ENCODE measurements at places on chromosomes 12 and 14. TPM values are rescaled to one million over a fixed set of nuclear protein-coding genes. Genes with fewer than 3 reads are reported as not detected.

DNA sequence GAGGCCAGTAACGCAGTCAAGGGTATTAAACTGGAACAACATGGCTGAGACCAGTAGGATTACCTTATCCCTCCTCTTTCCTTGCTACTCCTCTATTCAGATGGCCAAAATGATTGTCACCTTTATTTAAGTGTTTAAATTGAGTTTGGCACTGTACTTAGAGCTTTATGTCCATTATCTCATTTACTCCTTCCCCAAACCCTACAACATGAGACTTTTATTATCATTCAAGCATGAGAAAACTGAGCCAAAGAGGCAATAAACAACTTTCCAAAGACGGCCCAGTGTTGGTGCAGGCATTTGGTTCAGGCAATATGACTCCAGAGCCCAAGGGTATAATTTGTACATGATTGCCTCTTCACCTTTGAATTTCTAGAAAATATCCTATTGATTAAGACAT, 370.9 kb upstream of the KITLG start:
- no peak for DNase-seq

The RFLNA gene
- 11.4 TPM for total RNA-seq

GRCh38 chr12:11653215-11653753, 3.8 kb downstream of the ETV6 start:
- DNase-seq = no peak

GRCh38 chr12:11856971-11857370, 207.5 kb downstream of the ETV6 start:
- no peak for DNase-seq

- no peak for DNase-seq
These were observed 5.5 kb upstream of the KRT84 start for GRCh38 chr12:52390739-52391617.

The GNS gene
- total RNA-seq = 88.4 TPM

- peak; percentile 87 for DNase-seq
These were observed 118.5 kb downstream of the TTC7B start for GRCh38 chr14:90697577-90698206.

GRCh38 chr14:100321473-100322137, 1.5 kb upstream of the SLC25A47 start:
- DNase-seq = no peak

DNA sequence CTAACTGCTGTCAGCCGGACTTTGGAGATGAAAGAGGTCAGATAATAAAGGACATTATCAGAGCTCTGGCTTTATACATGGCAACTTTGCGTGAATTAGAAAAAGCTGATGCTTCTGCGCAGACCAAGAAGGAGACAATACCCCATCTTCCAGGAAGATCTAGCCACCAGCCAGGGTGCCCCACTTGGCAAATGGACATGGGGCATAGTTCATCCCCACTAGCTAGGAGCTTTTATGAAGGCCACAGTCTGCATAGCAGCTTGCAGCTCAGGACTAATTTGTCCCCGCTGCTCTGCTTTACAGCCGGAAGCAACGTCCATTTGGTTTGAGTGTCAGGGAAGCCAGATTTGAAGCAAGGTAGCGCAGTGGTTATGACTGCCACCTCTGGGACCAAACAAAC, 101.0 kb downstream of the TMEM132C start:
- no peak for DNase-seq

The SLC7A7 gene
- total RNA-seq = 14.7 TPM

The DPY19L2 gene
- 14.1 TPM for total RNA-seq

- no peak for DNase-seq
These were observed 500.0 kb downstream of the NOVA1 start for GRCh38 chr14:26097852-26098251.

The RAPGEF3 gene
- 88.2 TPM for total RNA-seq

The IL22 gene
- total RNA-seq = not detected

GRCh38 chr12:15963271-15963670, 52.1 kb downstream of the DERA start:
- DNase-seq = no peak

GRCh38 chr14:76498976-76499375, 123.0 kb downstream of the ESRRB start:
- DNase-seq = no peak

The NGB gene
- not detected for total RNA-seq

The P2RX2 gene
- not detected for total RNA-seq

The NFYB gene
- total RNA-seq = 41.6 TPM

The ARHGAP5 gene
- total RNA-seq = 103 TPM

GRCh38 chr12:101436136-101436535, 28.6 kb upstream of the ARL1 start:
- DNase-seq = no peak
